ENCODE measurements at places on chromosomes 6 and 20. TPM values are rescaled to one million over a fixed set of nuclear protein-coding genes. Genes with fewer than 3 reads are reported as not detected.

HLA-C gene
- total RNA-seq, result 361 TPM

ENPP1 gene
- total RNA-seq, result 6.0 TPM

OPRM1 gene
- not detected for total RNA-seq

TTI1 gene
- total RNA-seq, result 15.8 TPM

LHFPL5 gene
- total RNA-seq, result not detected

GRCh38 chr6:118740372-118740771 is 89.0 kb upstream of the CEP85L start:
- no peak for DNase-seq

DNA sequence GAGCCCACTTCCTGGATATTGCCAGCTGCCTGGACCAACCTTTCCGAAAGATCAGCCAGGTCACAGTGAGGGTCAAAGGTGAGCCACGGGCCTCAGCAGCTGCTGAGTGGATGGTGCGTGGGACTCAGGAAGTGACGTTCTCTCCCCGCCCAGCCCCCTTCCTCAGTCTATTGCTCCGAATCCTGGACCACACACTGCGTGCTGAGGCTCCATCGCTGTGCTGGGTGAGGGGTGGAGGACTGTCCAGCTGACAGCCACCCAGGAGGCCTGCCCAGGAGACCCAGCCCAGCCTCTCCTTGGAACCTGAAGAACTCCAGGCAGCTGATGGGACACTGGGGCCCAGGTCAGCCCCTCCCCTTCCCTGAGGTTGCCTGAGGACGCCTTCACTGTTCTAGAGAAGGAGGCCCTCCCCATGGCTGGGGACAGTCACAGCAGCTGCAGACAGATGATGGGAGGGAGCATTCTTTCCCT is 94.4 kb upstream of the CD93 start:
- no peak for DNase-seq

- peak; percentile 3 for DNase-seq
Measured at GRCh38 chr6:67433124-67433523, 1202.0 kb upstream of the ADGRB3 start.

DNA sequence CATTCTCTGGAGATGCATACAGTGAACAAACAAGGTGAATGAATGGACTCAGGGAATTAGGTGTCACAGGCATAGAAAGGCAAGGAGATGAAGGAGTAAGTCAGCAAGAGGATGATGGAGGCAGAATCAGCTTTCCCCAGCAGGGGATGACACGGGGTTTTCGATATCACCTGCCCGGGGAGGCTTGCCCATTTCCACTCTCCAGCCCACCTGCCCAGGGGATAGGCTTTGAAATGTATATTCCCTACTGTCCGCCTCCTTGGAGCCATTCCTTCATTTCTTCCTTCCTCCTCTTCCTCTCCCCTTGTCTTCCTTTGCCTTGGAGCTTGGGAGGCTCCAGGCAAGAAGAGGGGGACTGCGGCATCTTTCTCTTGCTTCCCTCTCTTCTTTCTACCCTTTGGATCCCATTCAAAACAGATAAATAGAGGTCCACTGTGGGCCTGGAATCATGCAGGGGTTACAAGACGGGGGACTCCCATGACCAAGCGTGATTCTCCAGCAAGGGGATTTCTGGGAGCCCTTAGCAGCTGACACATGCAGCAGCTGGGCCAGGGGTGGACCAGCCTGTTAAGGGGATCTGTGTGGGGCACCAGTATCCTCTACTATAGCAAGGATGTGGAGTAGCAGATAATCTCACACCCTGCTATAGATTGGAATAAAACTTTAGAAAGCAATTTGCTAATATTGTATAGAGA is 23.5 kb upstream of the RNF24 start:
- no peak for DNase-seq

GRCh38 chr6:16514249-16514648 is 247.0 kb downstream of the ATXN1 start:
- DNase-seq, result peak; percentile 78

GRCh38 chr6:22582417-22583205 is 13.2 kb downstream of the HDGFL1 start:
- peak; percentile 69 for DNase-seq

GRCh38 chr6:16090920-16091319 is 38.0 kb upstream of the MYLIP start:
- no peak for DNase-seq

DNA sequence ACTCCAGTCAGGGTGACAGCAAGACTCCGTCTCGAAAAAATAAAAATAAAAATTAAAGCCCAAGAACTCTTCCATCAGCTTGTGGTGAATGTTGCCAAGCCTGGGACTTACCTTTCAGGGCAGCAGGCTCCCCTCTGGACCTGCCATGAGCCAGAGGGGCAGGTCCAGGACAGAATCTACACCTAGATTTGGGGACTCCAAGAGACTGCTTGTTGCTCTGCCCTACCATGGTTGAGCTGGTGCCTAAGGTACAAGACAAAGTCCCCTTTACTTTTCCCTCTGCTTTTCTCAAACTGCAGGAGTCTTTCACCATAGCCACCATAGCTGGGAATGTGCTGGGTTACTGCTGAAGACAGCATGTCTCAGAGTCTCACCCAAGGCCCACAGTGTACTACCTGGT is 9.2 kb downstream of the C6orf15 start:
- no peak for DNase-seq

DNA sequence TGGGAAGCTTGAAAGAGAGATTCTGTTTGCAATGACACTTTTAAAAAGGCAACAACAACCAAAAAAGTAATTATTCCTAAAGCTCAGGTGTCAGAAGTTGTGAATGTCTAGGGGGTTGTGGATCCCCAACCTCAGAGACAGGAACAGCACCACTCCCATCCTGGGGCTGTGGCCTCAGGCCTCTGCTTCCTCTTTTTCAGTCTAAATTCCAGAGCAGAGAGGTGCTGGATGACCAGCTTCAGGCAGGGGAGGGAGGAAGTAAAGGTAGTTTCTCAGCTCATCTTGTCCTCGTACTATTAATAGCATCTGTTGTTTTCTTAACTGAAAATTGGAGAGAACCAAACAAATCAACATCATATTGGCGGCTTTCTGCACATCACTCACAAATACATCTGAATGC is 8.3 kb downstream of the NT5E start:
- no peak for DNase-seq

DNA sequence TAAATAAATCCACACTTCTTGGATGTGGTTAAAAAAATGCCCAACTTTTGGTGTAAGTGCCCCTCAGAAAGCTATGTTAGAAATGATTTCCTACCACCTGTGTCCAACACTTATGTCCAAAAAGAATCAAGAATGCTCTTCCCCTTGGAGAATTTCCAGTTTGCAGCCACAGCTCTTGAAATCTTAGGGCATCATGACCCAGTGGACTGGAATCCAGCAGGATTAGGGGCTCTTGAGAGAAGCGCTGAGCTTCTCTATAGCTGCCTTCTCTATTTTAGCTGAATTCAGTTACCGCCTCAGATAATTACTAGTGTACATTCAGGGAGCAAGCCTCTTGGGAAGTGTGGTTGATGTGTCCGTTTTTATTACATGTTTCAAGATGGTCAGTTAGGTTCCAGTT is 2.5 kb downstream of the PHACTR1 start:
- no peak for DNase-seq

- peak; percentile 55 for DNase-seq
Measured at GRCh38 chr6:130324657-130325056, 41.2 kb upstream of the TMEM200A start.

- no peak for DNase-seq
Measured at GRCh38 chr20:34282041-34282440, 21.1 kb downstream of the AHCY start.

- DNase-seq, result peak; percentile 84
Measured at GRCh38 chr6:166342349-166343149, at the start of gene SFT2D1. SFT2D1 (minus strand) TSS chr6:166342545; CDS start chr6:166342481, 64 bp downstream.

- DNase-seq, result peak; percentile 93
Measured at GRCh38 chr6:83867527-83868161, 8.2 kb downstream of the CYB5R4 start.

- DNase-seq, result no peak
Measured at GRCh38 chr6:26439151-26440125, 866 bp upstream of the BTN3A3 start.

- DNase-seq, result no peak
Measured at GRCh38 chr20:63709149-63709527, 1.3 kb downstream of the ZGPAT start.

GRCh38 chr6:26389349-26389894 is 6.5 kb downstream of the BTN2A2 start:
- peak; percentile 20 for DNase-seq

GRCh38 chr20:58308680-58309527 is 611 bp upstream of the RAB22A start:
- peak; percentile 69 for DNase-seq

DNA sequence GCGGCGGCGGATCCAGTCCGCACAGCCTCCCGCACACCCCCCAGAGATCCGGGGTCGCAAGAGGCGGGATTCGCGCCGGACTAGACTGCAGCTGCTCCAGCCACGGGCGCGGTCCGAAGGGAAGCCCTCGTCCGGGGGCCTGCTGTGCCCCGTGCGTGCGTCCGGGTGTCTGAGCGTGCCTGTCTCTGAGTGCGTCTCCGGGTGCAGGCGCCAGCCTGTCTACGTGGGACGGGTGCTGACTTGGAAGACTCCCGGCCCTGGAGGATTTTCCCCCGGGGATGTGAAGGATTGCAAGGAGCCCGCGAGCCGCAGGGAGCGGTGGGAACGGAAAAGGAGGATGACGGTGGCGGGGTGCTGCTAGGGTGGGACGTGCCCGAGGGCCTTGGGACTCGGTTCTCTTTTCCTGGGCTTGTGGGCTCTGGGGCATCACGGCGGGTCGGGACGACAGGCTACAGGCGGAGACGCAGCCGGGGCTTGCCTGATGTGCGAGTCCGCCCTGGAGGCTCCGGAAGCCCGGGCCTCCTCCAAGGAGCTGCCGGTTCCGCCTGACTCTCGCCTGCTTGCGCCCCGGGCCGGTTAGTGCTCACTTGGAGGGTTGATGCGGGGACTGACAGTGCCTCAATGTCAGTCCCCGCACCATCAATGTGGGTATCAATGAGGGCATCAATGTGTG is 5.7 kb downstream of the MAFB start:
- no peak for DNase-seq

DNA sequence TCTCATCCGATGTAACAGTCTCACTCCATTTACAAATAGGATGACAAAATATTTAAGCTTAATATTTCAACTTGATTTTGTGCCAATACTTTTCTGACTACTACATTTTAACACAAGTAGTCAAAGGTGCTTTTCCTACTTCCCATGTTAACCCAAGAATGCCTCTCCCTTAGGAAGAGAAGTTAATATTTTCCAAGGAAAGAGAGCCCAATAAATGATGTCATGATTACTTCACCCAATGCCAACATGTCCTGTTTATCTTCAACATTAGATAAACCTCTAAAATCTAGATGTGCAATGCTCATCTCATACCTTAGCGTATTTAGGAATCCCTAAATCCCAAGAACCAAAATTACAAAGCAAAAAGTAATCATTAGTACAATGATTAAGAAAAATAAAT is 156.7 kb upstream of the TENT5A start:
- DNase-seq, result no peak

- DNase-seq, result no peak
Measured at GRCh38 chr20:15609921-15610320, 963.3 kb downstream of the KIF16B start.

DNA sequence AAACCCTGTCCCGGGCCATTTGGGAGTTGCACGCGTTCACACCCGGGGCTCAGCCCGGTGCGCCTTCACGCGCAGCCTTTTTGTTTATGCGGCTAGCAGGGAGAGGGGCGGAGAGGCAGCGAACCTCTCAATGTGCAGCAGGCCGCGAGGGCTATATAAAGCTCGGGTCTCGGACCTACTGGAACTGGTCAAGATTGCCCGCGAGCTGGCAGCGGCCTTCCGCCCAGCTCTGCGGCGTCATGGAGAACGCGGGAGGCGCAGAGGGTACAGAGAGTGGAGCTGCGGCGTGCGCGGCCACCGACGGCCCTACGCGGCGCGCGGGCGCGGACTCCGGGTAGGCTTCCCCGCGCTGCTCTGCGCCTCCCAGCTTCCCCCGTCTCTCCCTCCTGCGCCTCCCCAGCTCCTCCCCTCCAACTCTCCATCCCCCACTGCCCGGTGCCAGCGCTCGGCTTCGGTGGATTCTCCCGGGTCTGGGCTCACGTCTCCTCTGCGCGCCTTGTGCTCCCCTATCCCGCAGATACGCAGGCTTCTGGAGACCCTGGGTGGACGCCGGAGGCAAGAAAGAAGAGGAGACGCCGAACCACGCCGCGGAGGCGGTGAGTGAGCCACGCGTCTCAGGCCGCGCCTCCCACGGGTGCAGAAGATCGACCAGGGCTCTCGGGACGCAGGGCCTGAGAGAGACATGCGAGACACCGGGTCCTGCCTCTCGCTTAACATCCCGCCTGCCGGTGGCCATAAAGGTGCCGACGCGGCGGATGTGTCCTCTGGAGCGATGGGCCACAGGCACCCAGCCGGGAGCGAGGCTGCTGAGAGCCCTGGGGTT is at the start of gene RIPPLY2:
TSS of gene RIPPLY2 (plus strand) at position 183 of the 823 bp plus-strand sequence. CDS start at position 240, 57 bp downstream.
- peak; percentile 18 for DNase-seq

DNA sequence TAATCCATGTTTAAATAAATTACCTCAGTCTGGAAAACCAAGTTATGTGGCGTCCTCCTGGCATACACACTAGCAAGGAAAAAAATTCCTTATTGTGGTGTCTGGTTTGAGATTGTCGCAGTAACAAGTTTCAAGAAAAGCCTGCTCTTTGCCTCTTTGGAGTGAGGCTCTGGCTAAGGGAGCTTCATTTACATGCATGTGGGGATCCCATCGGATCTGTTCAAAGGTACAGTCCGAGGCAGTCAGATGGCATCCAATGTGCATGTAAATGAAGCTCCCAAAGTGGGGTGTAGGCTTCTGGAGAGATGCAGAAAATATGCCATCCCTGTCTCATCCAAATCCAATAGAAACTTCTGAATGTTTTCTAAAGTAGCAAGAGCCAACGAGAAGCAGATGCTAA is 199.5 kb upstream of the FBXL4 start:
- no peak for DNase-seq

DNA sequence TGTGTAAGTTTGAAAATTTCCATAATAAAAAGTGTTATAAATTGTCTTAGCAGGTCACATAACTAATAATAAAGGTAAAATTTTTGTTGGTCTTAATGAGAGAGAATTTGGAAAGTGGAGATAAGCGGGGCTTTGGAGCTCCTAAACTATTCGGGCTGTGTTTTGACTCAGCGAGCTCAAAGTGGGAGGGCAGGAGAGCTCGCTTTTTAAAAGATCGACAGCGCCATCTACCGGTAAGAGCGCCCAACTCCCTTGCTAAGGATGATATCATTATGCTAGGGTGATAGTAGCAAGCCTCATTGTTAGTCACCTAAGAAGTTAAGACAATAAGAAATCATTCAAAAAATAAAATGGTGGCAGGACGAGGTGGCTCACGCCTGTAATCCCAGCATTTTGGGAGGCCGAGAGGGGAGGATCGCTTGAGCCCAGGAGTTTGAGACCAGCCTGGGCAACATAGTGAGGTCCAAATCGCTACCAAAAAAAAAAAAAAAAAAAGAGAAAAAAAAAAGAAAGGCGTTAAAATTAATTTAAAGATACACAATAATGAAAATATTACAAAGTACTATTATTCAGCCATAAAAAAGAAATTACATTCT is 24.8 kb downstream of the C6orf15 start:
- peak; percentile 88 for DNase-seq

DNA sequence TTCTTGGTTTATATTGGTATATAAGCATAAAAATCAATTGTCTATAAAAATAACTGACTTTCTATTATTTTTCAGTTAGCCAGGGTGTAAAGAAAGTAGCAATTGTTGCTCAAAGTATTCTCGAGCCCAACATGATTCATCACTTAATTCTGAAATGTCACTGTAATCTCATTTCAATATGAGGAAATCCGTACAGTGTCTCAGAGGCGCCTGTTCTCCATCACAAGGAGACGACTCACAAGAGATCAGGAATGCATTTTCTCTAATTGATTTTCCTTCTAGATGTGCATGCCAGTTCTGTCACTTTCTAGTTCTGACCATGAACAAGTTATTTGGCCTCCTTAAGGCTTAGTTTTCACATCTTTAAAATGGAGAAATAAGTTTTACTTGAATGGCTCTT is 753.1 kb downstream of the MAFB start:
- DNase-seq, result no peak

- DNase-seq, result peak; percentile 63
Measured at GRCh38 chr6:41306187-41306854, 19.8 kb upstream of the TREM1 start.

Data from fibroblast of villous mesenchyme (primary cell).